ENCODE measurements at places on chromosomes 5 and 9.
A peak's percentile ranks its signal among the peaks of the same experiment; 100 is the strongest.

DNA sequence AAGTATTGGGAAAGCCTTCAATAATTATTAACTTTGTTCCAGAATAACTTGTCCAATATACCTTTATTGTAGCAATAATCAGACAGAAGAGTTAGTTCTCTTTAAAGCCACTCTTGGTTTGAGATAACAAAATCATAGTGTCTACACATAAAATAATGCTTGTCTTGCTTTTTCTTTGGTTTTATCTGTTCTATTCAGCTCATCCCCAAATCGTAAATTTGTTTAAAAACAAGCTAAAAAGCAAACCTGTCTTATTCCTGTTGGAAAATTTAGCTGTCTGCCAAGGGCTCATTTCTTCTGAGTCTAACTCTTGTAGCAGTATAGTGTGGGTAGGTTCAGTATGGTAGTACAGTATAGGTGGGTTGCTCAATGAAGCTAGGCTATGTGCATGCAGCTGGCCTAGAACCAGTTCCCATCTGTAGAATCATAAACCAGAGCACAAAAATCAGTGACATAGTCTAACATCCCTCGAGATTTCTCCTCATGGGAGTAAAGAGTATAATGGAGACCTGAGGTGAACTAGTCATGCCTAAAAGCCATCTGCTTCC is 17.9 kb upstream of the APBA1 start:
- DNase-seq, result no peak

DNA sequence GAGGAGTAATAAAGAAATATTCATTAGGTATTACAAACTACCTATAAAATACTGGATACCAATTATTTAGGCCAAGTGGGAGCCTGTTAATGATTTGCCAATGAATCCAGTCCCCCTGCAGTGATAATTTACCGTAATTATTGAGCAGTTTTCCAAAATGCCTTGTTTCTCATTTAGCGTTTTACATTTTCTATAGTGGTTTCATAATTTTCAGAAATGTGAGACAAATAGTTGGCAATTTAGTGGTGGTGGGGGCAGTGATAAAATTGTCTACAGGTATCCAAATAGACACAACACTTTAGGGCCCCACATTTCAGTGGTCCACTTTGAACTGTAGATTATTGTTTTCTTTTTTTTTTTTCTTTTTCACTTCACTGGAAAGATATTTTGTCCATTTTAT is 27.3 kb upstream of the ALDH1A1 start:
- DNase-seq, result no peak

GRCh38 chr5:54663866-54664265 is 146.3 kb downstream of the SNX18 start:
- peak; percentile 71 for DNase-seq

- DNase-seq, result no peak
Measured at GRCh38 chr9:117963493-117964090, 259.4 kb downstream of the TLR4 start.

GRCh38 chr5:161263191-161263590 is 283.3 kb downstream of the GABRB2 start:
- DNase-seq, result no peak

DNA sequence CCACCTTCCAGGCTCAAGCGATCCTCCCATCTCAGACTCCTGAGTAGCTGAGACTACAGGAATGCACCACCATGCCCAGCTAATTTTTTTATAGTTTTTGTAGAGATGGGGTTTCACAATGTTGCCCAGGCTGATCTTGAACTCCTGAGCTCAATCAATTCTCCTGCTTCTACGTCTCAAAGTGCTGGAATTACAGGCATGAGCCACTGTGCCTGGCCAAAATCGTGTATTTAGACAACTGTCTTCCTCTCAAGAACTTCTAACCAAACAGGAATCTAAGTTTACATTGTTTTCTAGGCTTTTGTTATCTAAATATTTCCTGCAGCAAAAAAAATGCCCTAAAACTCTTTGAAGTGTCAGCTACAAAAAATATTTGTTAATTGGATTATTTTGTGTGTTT is 78.8 kb downstream of the NLN start:
- DNase-seq, result no peak

- DNase-seq, result no peak
Measured at GRCh38 chr5:88660947-88661805, 221.8 kb downstream of the MEF2C start.

DNA sequence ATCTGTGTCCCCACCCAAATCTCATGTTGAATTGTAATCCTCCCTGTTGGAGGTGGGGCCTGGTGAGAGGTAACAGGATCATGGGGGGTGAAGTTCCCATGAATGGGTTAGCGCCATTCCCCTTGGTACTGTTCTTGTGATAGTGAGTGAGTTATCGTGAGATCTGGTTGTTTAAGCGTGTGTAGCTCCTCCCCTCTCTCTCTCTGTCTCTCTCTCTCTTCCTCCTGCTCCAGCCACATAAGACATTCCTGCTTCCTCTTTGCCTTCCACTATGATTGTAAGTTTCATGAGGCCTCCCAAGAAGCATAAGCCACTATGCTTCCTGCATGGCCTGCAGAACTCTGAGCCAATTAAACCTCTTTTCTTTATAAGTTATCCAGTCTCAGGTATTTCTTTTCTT is 28.8 kb downstream of the C5orf15 start:
- no peak for DNase-seq

DNA sequence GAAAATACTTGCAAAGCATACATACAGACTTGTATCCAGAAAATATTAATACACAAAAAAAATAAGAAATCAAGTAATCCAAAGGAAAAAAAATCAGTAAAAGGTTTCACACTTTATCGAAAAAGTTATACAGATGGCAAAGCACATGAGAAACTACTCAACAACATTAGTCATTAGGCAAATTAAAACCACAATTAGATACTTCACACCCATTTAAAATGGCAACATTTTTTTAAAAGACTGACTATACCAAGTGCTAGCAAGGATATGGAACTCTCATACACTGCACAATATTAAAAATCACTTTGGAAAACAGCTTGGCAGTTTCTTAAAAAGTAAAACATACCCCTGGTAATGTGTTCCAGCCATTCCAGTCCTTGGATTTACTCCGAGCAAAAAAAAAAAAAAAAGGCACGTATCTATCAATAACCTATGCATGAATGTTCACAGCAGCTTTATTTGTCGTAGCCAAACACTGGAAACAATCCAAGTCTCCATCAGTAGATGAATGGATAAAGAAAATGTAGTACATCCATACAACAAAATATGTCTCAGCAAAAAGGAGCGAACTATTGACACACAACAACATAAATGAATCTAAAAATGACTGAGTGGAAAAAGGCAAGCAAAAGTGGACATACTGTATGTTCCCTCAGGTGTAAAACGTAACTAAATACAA is 66.0 kb downstream of the GNAQ start:
- no peak for DNase-seq

GRCh38 chr5:150045549-150045948 is 40.8 kb downstream of the CSF1R start:
- no peak for DNase-seq

DNA sequence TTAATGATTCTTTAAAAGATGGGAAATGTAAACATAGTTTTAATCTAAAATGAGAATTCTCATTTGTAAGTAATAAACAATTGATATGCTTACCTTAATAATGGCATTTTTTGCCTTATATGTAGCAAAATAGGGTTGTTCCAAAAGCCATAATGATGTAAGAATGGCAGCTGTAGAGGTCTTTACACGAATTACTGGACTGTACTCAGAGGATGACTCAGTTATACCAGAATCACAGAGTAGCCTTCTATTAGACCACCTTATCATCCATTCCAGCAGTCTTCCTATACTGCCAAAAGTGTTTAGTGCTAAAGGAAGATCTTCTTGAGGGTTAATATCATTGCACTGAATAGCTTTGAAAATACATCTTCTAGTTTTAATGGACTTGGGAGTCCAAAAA is 66.5 kb downstream of the CPLANE1 start:
- DNase-seq, result no peak

DNA sequence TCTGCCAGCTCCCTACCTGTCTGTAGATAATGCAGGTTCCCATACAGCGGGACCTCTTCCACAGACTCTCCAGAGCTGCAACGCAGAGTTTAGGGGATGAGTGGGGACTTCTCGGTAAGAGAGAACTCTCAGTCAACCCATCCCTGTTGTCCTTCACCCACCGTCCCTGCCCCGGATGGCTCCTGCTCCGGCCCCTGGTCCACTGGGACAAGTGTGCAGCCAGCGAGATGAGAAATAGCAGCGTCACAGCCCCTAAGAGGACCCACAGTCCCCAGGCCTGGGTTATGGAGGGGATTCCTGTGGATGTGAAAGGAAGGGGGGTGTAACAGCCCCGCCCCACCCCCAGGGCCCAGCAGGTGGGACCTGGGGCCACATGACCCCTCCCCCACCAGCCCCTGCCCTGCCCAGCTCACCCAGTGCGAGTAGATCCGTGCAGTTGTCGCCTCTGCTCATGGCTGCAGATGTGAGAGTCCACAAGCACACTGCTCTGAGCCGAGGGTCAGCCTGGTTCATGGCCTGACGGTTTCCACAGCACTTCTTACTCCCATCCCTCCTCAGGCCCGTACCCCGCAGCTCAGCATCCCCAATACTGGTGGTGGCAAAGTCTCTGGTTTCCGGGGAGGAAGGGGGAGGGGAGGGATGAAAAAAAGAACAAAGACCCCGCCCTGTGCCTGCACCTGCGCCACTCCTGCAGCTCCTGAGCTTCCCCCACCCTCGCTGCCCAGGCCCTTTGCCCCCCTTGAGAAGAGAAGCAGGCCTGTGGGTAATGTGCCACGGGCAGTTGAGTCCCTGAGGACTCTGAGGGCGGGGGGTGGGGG is at the start of gene SIT1:
Gene SIT1 (minus strand): TSS at position 591 of the 818 bp plus-strand sequence. CDS start 78 bp downstream, at position 513.
- DNase-seq, result no peak

DNA sequence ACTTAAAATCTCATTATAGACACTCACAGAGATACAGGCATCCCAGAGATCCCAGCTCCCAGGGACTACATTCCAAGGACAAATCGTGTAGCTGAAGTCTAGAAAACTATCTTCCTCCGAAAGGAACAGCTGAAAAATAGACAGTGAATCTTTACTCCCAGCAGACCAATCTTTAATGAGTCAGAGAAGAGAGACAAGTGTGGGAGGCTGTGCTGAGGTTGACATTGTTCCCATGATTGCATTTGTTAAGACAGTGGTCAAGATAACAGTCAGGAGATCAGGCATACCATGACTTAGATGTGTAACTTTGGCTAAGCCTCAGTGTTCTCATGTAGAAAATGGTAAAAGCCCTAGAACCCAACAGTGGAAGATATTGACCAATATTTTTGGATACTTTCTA is 120.7 kb downstream of the PAPPA start:
- DNase-seq, result no peak

DNA sequence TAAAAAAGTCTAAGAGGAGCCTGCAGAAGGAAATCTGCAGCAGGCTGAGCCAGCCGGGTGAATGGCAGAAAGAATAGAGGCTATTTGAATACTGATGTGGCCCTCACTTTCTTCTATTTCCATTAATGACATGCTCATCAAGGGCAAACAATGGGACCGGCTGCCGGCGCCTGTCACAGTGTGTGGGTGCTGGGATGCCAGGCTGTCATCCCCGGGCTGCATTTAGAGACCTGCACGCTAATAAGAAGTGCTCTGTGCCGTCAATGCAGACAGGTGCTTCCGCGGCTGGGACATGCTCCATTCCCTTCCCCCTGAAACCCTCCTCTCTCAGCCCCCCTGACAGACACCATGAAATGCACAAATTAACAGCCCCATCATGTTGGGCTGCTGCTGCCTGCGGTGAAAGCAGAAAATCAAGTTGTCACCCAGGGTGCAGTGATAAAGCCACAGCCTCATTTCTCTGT is 217.7 kb upstream of the TBCA start:
- no peak for DNase-seq

GRCh38 chr5:125926172-125926571 is 497.0 kb upstream of the GRAMD2B start:
- DNase-seq, result no peak

- DNase-seq, result no peak
Measured at GRCh38 chr5:10828241-10828640, 67.2 kb upstream of the DAP start.

- no peak for DNase-seq
Measured at GRCh38 chr5:133830911-133831310, 137.5 kb downstream of the C5orf15 start.

DNA sequence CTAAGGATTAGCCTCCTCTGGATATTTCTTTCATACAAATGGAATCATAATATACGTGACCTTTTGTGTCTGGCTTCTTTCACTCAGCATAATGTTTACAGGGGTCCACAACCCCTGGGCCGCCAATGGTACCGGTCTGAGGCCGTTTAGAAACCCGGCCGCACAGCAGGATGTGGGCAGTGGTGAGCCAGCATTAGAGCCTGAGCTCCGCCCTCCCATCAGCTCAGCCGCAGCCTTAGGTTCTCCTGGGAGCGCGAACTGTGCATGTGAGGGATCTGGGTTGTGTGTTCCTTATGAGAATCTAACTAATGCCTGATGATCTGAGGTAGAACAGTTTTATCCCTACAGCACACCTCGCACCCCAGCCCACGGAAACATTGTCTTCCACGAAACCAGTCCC is 229.7 kb downstream of the ICE1 start:
- DNase-seq, result no peak

DNA sequence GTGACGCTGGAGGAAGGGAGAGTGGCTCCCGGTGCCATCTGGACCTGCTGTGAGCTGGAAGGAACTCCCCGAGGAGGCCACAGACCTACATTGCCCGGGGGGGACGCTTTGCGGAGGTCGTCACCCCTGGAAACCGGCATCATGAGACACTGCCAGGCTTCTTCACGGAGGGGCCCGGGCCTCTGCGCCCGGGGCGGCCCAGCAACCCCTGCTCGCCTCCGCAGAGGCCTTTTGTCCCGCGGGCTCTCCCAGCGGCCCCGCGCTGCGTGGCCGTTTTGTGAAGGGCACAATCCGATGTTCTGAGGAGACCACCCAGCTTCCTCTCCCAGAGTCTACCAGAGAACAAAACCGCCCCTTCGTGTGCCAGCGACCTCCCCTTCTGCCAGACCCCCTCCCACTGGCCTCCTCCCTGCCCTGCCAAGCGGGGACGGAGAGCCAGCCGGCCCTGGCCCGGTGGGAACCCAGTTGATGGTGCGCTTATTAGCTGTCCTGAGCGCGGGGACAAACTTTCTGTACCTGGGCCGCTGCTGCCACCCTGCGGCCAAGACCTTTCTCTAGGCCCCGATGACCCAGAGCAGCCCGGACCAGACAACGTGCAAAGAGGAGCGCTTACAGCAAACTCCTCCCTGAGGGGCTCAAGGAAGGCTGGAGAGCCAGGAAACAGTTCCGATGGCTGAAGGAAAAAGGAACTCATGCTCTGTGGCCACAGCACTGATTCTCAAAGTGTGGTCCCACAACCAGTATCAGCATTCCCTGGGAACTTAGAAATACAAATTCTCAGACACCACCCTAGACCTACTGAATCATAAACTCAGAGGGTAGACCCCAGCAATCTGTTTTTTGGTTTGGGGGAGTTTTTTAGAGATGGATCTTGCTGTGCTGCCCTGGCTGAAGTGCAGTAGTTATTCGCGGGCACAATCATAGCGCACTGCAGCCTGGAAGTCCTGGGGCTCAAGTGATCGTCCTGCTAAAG is 86.7 kb downstream of the SLC1A3 start:
- DNase-seq, result peak; percentile 72

- no peak for DNase-seq
Measured at GRCh38 chr9:137089232-137089947, 2.6 kb downstream of the MAN1B1 start.
